Suppressor macrophage treated with lipopolysaccharide for 4 hours (primary cell): ENCODE measurements at places on chromosomes 7 and 10.
A peak's percentile ranks its signal among the peaks of the same experiment; 100 is the strongest.

GRCh38 chr7:1028044-1028770 is 16.1 kb upstream of the GPR146 start:
- DNase-seq: peak; percentile 94

DNA sequence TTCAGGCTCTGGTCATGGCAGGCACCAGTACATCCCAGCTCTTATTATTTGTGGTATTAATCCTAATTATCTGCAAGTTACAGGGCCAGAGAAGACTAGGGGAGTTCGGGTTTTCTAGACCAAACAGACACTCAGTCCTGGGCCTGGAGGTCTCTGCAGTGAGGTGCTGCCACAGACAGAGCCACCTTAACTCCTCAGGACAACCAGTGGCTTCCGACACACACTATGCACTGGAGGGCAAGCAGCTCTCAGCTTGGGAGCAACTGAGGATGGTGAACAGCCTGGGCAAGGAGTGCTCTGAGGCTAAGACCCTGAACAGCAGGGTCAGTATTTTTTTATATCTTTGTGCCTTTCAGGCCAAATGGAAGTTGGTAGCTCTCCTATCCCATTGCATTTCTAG is 19.0 kb downstream of the ACTA2 start:
- no peak for DNase-seq

- no peak for DNase-seq
These were observed 154.8 kb downstream of the RAPGEF5 start for GRCh38 chr7:22202141-22202540.

GRCh38 chr7:157502701-157503111 is 165.9 kb downstream of the DNAJB6 start:
- DNase-seq: peak; percentile 47

DNA sequence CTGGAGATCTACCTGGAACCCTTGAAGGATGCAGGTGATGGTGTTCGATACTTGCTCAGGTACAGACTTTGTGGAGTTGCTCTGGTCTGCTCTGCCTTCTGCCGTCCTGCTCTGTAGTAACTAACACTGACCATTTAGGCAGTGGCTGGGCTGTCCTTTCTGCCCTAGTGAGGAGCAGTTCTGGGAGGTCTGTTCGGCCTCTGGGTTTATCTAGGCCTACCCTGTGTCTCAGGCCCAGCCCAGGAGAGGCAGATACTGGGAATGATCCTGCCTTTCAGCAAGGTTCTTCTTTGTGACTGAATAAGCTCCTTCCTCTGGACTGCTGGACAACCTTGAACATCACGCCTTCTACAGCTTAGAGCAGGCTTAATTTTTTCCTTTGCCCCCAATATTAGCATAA is 1.7 kb downstream of the ZFYVE27 start:
- no peak for DNase-seq

GRCh38 chr7:131249003-131249402 is 78.7 kb upstream of the MKLN1 start:
- DNase-seq: peak; percentile 75

DNA sequence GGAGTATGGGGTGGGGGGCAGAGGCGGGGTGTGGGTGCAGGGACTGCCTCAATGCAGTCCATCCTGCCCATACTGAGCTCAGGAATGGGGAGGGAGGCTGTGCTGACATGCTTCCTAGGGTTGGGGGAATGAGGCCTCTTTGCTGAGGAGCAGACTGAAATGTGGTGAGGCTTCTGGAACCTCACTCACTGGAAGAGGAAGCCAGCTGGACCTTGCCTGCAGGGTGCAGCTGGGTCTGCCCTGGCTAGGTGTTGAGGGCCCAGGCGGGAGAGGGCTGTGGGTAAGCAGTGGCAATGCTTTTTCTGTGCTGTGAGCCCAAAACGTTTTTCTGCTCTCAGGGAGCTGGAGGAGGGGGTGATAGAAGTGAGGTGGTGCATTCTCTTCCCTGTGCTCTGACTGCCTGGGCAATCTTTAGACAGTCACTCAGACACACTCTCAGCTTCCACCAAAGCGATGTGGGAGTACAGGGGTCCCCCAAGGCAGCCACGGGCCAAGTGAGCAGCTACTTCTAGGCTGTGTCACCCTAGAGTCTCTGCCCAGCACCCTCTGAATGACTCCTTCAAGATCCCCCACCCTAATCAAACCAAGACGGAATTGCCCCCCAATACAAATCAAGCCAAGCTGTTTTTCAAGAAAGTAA is 41.1 kb upstream of the BMPR1A start:
- DNase-seq: no peak

DNA sequence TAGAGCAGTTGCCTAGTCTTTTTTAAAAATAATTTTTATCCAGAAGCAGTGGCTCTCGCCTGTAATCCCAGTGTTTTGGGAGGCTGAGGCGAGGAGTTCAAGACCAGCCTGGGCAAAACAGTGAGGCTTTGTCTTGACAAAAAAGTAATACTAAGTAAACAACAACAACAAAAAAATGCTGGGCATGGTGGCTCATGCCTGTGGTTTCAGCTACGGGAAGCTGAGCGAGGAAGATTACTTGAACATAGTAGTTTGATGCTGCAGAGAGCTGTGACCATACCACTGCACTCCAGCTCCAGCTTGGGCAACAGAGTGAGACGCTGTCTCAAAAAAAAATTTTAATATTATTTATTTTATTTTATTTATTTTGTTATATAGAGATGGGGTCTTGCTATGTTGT is 31.3 kb upstream of the TPST1 start:
- DNase-seq: no peak

DNA sequence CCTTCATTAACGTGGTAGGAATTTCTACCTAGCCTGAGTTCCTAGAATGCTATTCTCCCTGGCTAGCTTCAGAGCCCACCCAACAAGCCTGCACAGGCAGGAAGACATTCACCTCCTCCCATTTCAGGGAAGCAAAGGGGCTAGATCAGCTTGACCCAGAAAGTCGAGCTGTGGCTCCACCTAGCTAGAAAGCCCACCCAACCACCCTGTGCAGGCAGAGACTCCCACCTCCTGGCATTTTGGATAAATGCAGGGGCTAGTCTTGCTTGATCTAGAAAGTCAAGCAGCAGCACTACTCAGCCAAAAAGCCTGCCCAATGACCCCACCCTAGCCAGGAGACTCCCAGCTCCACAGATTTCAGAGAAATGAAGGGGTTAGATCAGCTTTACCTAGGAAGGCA is 479.5 kb downstream of the SDK1 start:
- DNase-seq: no peak

DNA sequence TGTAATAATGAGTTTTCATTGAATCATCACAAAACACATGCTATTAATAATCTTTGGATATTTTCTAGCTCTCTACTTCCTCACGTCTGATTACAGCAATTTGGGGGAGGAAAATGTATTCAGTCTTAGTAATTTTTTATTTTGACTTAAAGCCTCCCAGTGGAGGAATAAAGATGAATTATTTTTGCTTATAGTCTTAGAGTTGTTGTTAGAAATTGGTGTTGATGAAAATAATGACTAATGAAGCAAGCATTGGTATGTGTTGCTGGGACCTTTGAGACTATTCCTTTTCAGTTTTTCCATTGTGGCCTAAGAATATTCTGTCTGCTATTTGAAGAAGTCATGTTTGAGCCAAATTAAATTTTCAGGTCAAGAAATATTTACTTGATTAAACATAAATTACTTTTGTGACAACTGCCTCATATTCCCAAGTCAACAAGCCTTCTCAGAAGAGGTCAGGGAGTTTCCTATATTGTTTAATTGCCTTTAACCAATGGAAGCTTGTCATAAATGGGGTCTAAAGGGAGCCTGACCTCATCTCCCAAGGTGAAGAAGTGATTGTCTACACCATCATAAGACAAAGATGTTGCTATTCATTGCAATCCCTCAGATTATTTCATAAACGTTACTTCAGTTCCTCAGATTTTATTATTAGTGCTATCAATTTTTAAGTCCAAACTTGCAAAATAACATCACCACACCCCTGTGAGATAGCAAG is 90.0 kb downstream of the ST7 start:
- no peak for DNase-seq

- DNase-seq: peak; percentile 15
These were observed 171.0 kb downstream of the PPP1R17 start for GRCh38 chr7:31858055-31858454.

DNA sequence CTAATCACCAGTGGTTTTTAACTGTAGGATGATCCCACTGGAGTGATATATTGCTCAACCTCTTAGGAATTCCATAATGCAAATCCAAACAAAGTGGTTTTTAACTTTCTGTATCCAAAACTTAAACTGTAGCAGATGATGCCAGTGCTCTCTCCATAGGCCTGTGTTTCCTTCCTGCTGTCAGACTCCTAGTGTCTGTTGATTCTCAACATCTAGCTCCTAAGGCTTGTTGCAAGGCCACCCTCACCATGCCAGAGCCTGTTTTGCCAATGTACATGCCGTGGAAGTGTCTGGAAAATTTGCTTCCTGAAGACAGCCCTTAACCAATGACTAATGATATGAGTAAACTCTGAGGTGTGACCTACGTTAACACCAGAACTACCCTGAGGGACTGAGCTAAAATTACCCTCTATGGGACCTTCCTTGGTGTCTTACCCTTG is 39.3 kb downstream of the C1GALT1 start:
- DNase-seq: no peak

GRCh38 chr7:46450886-46451285 is 529.8 kb upstream of the IGFBP3 start:
- DNase-seq: no peak

DNA sequence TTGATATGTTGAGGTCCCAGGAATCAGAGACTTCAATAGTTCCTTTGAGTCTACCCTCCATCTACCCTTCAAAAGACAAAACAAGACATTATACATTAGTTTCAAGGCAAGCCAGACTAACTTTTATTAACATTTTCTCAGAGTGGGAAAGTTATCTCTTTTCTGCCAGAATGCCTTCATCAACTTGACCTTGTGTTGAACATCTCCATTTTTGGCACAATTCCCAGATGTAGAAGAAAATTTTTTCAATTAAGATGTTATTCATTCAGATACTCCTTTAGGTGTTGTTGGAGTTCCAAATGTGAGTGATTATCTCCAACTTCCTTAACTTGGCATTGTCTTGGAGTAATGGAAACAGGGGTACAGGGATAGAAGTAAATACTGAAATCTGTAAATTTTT is 59.1 kb downstream of the NRF1 start:
- no peak for DNase-seq

DNA sequence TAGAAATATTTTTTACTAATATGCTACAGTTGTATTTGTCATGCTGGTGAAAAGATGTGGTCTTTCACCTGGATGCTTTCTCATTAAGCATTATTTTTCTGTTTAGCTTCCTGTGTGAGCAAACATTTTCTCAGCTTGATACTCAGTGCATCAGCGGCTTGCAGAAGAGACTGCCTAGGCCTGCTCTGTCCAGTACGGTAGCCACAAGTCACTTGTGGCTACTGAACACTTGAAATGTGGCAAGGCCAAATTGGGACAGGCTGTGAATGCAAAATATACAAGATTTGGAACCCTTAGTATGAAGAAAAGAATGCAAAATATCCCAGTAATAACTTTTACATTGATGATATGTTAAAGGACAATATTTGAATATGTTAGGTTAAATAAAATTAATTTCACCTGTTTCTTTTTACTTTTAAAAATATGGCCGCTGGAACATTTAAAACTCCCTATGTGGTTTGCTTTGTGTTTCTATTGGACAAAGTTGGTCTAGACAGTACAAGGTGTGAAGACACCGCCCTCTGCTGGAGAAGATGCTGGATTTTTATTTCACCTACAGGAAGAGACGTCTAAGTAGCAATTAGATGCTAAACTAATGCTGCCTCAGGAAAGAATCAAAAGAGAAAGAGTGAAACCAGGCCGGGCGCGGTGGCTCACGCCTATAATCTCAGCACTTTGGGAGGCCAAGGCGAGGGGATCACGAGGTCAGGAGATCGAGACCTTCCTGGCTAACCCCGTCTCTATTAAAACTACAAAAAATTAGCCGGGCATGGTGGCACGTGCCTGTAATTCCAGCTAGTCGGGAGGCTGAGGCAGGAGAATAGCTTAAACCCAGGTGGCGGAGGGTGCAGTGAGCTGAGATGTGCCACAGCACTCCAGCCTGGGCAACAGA is 5.3 kb downstream of the SRGN start:
- peak; percentile 85 for DNase-seq
